ENCODE measurements at places on chromosomes 1 and 21.

DNA sequence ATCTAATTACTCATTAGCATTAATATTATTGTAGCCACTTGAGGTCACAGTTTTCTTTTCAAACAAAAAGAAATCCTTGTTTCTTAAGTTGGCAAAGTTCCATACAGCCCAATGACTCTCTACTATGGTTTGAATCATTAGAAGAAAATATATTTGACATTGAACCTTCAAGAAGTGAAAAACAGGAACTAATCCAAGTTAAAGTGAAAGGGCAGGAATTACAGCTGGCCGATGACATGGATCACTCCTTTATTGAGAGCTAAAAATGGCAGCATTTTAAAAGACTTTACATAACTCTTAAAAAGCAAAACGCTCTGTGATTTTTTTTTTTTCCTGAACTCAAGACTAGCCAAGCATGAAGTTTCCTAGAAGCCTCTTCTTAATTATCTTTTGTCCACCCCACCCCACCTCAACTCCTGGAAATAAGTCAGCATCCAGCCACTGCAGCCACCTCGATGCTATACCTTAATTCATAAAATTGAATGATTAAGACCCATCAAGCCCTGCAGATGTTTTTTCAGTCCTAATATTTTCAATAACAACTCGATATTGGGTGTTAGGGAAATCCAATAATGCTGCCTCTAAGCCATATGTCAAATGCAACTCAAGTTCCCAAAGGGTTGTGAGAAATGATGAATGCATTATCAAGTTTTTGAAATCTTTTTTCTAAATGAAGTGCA lies 323.1 kb downstream of the HHIPL2 start:
- DNase-seq = no peak

- DNase-seq = no peak
Measured at GRCh38 chr1:193368302-193368701, 181.9 kb upstream of the B3GALT2 start.

DNA sequence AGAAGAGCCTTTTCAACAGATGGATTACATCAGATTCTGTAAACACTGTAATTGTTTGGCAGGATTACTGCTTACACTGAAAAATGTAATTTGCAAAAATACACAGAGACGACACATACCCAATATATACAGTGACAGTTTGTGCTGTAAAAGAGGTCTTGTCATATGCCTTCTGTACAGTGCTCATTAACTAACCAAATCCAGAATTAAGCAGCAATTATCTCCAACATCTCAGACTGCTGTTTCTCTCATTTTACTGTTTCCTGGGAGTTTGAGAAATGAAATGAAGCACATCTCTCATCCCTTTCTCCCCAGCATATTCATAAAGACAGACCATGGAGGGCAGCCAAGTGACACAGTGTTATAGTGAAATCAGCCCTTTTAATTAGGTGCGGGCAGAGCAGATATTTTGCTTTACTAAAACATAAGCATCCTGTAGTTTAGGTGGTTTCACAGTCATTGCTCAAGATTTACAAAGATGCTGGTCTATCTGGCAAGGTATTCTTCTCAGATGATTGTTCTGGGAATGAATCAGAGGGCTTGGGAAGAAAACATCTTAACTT lies 618.4 kb upstream of the USP24 start:
- DNase-seq = no peak

- no peak for DNase-seq
Measured at GRCh38 chr1:88985032-88985431, 7.4 kb downstream of the KYAT3 start.

DNA sequence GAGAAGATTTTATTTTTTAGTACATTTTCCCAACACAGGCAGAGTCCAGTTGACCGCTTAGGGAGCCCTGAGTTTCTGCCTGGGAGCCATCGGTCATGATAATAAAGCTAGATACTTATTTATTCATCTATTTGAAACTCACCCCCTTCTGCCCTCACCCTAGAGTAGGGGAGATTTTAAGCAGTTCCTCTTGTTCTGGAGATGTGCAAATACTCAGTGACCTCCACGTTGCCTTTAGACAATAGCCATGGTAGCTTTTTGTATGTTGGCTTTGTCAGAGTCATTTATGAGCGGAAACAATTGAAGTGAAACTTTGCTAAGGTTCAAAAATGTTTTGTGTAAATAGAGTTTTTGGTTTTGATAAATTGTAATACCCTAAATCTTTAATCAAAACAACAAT lies 45.7 kb upstream of the PLPPR4 start:
- no peak for DNase-seq

DNA sequence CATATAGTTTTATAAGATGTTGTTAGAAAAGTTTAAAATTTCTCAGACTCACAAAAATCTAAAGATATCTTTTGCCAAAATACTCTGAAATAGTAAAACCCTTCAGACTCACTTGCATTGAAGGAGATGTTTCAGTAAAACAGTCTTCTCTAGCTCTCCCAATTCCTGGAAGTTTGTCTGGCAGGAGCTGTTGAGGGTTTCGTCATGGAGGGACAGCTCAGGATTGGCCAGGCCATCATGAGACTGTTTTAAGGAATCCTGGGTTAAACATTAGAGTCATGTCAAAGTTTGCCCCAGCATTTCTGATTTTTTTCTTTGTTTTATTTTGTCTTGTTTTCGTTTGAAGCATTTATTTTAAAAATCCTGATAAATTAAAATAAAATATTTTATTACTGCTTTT lies 293.8 kb upstream of the PBX1 start:
- no peak for DNase-seq

DNA sequence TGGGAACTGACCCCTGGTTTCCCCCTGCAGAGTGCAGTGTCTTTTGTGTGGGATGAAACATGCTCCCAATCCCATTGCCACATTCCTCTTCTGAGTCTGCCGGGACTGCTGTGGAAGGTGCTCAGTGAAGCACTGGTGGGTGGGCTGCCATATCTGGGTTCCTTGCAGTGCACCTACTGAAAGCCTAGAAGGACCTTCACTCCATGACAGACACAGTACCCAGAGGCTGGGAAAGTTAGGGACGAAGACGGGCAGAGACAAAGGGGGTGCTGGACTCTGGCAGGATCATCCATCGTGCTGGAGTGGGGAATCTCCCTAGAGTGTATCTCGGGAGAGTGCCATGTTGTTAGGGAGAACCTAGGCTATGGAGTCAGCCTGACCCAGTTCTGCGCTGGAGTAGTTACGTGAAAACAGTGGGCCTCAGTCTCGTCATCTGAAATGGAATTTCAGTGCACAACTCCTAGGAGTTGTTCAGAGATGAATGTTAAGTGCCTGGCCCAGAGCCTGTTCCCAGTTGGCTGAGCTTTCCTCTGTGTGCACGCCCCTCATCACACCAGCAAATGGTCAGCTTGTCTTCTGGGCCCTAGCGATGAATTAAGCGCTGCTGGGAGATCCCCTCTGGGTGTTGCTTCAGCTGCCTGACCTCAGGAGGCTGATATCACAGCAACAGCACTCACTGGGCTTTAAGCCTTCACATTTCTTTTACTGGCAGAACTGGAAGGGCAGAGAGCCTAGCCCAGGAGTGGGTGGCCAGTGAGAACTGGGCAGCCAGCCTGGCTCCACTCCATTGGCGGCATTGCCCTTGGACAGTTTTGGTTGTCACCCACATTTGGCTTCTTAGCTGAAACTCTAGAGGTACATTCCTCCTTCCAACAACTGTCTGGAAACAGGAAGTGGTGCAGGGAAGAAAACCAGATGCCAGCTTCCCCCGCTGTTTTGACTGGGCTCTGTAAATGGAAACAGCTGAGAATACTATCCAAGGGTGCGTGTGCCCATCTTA lies 479.8 kb upstream of the VAMP3 start:
- DNase-seq = no peak

- no peak for DNase-seq
Measured at GRCh38 chr1:25700144-25700523, 83.5 kb downstream of the MAN1C1 start.

DNA sequence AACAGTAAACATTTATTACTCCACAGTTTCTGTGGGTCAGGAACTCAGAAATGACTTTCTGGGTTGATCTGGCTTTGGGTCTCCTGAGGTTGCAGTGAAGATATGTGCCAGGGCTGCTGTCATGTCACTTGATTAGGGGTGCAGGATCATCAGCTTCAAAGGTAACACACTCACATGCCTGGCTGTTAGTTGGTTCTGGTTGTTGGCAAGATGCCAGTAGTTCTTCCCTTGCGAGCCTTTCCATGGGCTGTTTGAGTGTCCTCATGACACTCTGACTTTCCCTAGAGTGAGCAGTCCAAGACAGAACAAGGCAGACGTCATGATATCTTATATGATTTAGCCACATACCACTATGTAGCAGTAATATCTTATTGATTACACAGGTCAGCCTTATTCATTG lies 1.8 kb downstream of the SWT1 start:
- no peak for DNase-seq

DNA sequence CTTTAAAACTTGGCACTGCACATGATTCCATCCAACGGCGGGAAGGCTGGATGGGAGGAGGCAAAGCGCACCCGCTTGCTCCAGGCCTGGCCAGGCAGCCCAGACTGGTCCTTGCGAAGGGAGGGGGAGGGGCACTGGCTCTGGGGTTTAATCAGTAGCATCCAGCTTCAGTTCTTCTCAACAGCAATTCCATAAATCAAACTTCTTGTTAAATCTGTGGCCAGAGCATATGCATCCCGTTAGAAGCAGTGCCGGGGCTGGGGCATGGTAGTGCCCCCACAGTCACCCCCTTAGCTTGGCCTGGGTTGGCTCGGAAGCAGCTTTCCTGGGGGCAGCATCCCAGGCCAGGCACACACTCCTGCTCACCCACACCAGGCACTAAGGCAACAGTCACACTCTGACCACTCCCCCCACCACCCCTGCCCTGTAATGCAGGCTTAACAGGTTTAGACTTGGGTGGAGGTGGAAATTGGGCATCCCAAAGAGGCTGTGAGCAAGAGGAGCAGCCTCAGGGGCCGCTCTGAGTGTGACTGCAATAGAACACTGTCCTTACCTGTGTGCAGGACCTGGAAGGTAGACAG lies 94.1 kb upstream of the CASZ1 start:
- no peak for DNase-seq

- no peak for DNase-seq
Measured at GRCh38 chr1:21154717-21155116, 22.0 kb downstream of the EIF4G3 start.

- DNase-seq = no peak
Measured at GRCh38 chr1:229563701-229564100, 5.2 kb upstream of the ABCB10 start.

DNA sequence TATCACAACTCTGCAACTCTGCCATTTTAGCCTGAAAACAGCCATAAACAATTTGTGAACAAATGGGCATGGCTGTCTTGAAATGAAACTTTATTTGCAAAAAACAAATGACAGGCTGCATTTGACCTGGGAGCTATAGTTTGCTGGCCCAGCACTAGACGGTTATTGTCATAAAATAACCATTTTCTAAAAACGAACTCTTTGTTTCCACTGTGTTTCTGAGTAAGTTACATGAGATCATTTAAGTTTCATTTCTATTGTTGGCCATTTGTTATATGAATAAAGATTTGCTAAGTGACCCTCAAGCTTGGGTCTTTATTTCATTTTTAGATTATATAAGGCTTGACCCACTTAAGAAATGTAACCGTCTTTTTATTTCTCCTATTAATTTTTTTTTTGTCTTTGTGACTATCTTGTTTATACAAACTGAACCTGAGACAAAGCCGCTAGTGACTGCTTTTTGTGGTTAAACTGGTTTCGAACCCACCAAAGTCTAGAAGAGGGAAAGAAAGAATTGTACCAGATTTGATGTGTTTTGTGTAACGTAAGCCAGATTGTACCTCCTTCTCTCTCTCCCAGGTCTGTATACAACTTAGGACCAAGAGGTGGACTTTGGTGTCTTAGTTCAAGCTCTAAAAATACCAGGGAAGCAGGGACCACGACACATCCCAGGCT lies 12.9 kb upstream of the KCNJ15 start:
- no peak for DNase-seq

DNA sequence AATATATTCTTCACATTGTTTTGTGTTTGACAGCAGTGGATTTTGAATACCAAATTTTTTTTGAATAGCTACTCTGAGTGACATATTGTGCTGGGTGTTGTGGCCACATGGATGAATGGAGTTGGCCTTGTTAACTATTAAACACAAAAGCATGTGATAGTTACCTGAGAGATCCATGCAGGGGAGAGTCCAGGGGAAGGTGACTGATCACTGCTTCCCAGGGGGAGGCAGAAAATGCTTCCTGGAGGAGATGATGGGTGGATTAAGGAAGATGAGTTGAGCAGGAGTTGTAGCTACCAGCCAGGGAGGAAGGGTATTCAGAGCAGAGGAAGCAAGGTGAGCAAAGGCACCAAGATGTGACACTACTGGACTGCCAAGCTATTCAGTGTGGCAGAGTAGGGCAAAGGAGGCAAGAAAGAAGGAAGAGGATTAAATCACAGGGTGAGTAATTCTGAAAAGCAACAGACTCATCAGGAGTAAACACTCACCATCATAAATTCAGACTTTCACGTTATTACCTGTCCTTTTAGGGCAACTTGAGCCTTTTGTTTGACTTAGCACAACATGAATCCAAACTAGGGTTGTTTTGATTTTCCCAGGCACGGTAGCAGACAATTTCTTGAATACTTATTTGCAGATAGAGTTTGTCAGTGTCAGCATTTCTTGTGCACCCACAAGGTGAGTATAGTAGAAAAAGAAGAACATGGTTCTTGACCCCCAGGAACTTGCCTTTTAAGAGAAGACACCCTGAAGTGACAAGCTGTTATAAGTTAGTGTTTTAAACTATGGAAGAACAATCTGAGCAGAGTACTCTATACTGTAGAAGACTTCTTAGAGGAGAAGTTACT lies 4.2 kb downstream of the CD46 start:
- DNase-seq = no peak

DNA sequence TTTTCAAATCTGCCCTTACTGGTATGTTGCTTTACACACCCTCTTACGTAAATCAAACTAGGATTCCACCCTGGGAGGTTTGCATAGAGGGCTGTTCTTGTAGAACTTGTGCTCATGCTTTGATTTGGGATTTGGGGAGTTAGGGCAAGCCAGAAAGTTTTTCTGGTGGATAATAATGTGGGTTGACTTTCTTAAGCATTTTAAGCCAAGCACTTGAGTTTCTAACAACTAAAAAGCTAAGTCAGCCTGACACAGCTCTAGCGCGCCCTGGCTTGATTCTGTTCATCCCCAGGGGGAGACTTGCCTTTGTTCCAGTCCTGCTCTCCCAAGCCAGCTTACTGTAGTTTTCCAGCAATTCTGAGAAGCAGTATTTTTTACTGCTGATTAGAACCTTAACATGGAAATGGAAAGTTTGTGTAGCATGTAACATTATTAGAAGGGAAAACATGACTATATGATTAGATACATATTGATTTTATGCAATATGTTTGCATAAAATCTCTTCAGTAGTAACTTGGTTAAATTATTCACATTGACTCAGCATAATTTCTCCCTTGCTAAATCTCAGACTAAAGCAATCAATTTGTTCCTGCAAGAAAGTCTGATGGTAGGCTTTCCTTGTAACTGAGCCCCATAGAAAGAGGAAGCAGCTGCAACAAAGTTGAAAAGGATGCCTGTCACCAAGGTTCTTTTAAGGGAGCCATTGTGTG lies 11.0 kb upstream of the PGD start:
- DNase-seq = no peak

GRCh38 chr1:22500471-22500870 lies 48.8 kb downstream of the ZBTB40 start:
- DNase-seq = no peak

All from T-helper 2 cell (primary cell).